ENCODE measurements at places on chromosomes 13 and 19.

- DNase-seq: no peak
Measured at GRCh38 chr13:75305059-75305458, 176.9 kb downstream of the TBC1D4 start.

GRCh38 chr13:80563439-80563838 lies 222.5 kb upstream of the SPRY2 start:
- no peak for DNase-seq

DNA sequence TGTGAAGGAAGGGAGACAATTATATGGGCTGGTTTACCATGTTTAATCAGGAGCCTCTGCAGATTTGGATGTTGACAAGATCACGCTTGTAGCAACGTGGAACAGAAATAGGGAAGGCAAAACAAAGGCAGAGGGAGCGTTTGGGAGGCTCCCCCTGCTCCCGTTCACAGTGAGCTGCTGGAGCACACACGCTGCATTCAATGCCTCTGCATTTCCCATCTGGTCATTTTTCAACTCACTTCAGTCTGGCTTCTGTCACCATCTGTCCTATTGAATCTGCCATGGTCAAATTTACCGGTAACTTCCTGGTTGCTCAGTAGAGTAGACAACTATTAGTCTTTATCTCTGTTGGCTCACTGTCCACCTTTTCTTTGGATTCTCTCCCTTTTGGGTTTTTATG lies 91.0 kb downstream of the NHLRC3 start:
- DNase-seq: no peak

DNA sequence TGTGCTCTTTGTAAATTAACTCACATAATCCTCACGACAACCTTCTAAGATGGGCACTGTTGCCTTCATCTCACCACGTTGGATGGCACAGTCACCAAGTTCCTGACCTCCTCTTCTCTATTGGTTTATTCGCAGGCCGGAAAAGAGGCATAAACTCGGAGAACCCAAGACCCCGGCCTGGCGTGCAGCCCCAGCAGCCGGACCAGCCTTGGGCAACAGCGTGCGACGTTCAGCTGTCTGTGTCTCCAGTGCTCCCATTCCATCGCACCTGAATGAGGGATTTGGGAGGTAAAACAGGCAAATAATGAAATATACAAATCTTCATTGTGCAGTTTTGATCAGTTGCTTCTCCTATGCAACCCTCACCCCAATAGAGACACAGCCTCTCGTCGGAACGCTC lies 34.5 kb upstream of the GAS6 start:
- no peak for DNase-seq

DNA sequence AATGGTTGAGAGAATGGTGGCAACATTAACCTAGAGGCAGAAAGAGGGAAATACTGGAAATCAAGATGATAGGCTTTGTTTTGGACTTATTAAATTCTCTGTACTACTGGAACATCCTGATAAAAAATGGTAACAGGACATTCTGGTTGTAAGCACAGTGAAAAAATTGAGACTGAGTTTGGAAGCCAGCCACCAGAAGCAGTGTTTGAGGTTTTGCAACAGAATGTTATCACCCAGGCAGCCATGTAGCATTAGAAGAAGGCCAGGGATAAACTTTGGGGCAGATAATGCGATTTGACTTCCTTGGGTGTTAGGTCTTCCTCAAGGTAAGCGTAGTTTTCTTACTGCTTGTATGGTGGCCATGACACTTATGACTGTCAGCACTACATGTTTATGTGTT lies 307.4 kb downstream of the ATP8A2 start:
- DNase-seq: no peak

- DNase-seq: no peak
Measured at GRCh38 chr13:68540244-68540643, 1310.1 kb upstream of the PCDH9 start.

DNA sequence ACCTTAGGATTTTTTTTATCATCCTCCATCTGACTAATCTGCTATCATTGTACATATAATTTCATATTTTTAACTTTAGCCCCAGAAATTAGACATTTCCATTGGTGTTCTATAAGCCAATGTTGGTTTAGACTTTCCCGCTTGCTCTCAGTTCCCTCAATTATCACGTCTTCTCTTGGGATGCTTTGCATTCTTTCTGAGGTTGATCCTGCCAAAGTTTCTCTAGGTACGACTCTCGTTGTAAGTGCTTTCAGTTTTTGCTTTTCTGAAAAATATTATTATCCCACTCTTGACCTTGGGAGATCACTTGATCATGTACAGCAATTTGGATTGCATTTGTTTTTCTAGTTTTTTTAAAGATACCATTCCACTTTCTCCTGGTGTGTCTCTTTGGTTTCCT lies 270.2 kb downstream of the IRS2 start:
- DNase-seq: no peak

- DNase-seq: peak; percentile 30
Measured at GRCh38 chr19:54418030-54418929, 3.0 kb downstream of the TTYH1 start.

- no peak for DNase-seq
Measured at GRCh38 chr19:22286151-22286810, at the start of gene ZNF729. ZNF729 (plus strand) TSS chr19:22286441; CDS start chr19:22286526, 85 bp downstream.

- no peak for DNase-seq
Measured at GRCh38 chr19:5829567-5830310, 9.8 kb downstream of the FUT6 start.

GRCh38 chr13:23618341-23618740 lies 48.1 kb downstream of the TNFRSF19 start:
- DNase-seq: peak; percentile 71

- DNase-seq: no peak
Measured at GRCh38 chr13:20824762-20825476, 51.2 kb upstream of the EEF1AKMT1 start.

GRCh38 chr13:73891805-73892204 lies 242.4 kb downstream of the KLF12 start:
- no peak for DNase-seq

DNA sequence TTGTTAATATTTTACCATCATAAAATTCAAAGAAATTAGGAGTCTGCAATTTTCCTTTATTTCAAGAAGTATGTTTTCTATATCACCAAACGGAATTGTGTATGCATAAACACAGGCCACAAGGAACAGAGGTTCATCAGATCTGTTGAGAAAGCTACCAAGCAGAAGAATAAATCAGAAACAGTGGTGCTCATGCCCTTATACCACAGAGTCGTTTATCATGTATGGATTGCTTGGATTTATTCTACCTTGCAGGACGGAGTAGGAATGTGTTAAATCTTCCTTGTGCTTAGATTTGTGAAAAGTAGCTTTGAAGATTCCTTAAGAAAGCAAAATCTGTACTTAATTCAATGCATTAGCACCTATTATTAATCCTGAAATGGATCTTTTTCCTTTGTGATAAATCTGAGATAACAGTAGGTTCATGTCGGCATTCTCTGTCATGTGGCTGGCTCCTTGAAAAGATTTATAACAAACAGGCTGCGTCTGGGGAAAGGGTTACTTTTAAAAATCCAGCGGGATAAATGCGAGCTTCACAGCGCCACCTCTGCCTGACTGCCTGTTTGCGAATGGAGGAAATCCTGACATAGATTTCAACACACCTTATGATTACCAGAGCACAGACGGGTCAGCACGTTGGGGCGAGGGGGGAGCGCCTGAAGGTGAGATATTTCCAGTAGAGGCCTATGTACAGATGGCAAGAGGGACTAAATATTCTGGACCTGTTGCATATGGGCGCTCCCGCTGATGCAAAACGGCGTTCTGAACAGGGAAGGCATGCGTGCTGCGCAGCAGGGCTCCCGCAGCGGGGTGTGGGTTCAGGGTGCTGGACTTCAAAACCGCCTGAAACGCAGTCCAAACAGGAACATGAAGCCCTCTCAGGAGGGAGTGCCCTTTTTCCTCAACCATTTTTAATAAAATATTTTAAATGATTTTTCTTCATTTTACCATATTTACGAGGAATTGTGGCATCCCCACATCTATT lies 445.5 kb upstream of the SGCG start:
- DNase-seq: peak; percentile 21

Data from ELF-1 (cell line).